ENCODE measurements at places on chromosomes 5 and 9.

- no peak for DNase-seq
These were observed 635.8 kb downstream of the PDE4D start for GRCh38 chr5:59257488-59258400.

DNA sequence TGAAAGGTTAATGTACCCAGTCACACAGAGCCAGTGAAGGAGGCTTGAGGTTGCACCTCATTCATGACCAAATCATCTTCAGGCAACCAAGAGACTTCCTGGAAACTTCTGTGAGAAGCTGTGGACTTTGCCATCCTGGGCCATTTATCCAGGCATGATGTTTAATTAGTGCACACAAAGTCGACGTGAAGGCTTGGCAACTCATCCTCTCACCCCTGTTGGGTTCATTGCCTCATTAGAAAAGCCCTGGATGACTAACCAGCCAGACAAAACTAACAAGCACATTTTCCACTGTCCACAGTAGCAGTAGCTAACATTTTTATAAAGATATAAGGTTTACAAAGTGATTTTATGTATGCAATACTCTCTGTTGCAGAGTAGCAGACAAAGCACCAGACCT lies 65.7 kb upstream of the ZNF462 start:
- DNase-seq: no peak

GRCh38 chr5:135696317-135696716 lies 117.5 kb upstream of the CXCL14 start:
- no peak for DNase-seq

DNA sequence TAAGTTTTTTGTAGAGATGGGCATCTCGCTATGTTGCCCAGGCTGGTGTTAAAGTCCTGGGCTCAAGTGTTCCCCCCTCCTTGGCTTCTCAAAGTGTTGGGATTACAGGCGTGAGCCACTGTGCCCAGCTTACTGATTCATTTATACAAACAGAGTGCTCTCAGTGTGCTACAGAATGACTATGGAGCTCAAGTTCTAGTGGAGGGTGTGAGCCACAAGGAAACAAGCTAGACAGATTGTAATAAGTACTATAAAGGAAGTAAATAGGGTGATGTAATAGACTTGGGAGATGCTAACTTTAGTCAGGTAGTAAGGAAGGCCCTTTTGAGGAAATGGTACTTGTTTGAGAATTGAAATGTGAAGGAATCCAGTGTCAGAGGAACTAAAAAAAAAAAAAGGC lies 1.7 kb upstream of the TMEM267 start:
- DNase-seq: peak; percentile 32

GRCh38 chr5:109546461-109546860 lies 136.7 kb upstream of the PJA2 start:
- no peak for DNase-seq

- no peak for DNase-seq
These were observed 70.0 kb downstream of the LMNB1 start for GRCh38 chr5:126846744-126847455.

DNA sequence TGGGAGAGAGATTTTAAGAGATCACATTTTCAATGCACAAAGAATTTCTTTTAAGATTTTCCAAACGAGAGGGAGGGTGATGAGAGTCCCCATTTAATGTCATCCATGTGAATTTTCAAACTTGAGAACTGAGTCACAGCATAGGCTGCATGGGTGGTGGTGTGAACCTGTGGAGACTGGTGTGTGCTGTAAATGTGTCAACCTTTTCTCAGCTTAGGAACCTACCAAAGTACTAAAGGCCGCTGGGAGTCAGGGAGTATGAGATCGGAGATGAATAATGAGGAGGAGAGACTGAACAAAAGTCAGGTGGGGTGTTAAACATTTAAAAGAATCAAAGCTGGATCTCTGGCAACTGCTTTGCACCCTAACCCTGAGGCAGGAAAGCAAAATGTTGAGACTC lies 7.5 kb downstream of the ALDH1A1 start:
- no peak for DNase-seq

- DNase-seq: no peak
These were observed 77.7 kb downstream of the FOXD1 start for GRCh38 chr5:73370640-73371583.

GRCh38 chr5:2906302-2907090 lies 155.0 kb upstream of the IRX2 start:
- DNase-seq: no peak

- DNase-seq: peak; percentile 99
These were observed 8.4 kb downstream of the RALGDS start for GRCh38 chr9:133112663-133113026.

DNA sequence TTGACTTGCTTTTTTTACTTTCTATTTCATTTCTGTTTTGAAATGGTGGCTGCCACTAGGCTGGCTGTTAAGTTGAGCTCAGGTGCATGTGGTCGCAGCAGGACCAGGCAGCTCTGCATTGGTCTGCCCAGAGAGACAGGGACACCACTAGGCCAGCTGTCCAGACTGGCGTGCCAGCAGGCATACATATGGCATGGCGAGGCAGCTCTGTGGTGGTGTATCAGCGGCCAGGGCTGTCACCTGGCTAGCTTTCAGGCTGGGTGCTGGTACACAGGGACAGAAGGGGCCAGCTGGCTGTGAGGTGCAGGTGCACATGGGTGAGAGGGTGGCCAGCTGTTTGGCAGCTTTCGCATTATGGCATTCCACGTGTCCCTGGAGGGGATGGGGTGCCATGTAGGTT lies 654.0 kb upstream of the ACO1 start:
- DNase-seq: no peak

- no peak for DNase-seq
These were observed 45.3 kb upstream of the PDZD2 start for GRCh38 chr5:31593665-31594064.

DNA sequence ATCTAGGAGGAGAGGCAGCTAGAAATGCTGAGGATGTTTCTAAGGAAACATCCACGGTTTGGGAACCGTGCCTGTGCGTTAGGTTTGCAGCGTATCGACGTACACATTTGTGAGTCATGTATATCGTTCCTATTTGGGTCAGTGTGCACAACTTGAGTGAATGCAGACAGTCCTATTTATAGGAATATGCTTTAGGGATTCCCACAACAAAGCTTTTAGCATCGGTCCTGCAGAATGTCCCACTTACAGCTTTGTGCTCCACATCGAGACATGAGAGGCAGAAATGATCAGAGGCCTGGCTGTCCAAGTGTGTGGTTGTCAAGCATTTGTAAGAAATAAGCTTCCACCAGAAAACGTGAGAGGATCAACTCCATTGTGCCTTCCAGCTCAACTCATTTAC lies 1282.7 kb upstream of the WWC1 start:
- no peak for DNase-seq

DNA sequence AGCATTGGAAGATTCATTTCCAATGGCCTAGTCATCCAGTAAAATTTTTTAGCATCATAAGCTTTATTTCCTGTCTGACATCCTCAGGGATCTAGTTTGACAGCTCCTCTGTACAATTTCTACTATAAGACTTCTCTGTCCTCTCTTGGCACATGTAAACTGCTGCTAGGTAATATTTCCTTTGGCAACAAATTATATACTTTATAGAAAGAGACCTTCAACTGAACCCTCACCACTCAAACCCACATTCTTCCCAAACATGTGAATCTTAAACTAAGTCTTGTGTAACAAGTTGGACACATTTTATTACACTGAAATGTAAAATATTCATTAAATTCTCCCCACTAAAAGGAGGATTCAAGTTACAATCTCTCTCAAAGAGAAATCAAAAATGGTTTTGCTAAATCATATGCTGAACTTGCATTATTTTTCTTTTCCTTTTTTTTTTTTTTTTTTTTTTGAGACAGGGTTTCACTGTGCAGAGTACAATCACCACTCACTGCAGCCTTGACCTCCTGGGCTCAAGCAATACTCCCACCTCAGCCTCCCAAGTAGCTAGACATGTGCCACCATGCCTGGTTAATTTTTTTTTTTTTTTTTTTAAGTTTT lies 36.9 kb downstream of the SCAI start:
- no peak for DNase-seq

- DNase-seq: no peak
These were observed 27.7 kb downstream of the CAMK4 start for GRCh38 chr5:111251921-111252320.

DNA sequence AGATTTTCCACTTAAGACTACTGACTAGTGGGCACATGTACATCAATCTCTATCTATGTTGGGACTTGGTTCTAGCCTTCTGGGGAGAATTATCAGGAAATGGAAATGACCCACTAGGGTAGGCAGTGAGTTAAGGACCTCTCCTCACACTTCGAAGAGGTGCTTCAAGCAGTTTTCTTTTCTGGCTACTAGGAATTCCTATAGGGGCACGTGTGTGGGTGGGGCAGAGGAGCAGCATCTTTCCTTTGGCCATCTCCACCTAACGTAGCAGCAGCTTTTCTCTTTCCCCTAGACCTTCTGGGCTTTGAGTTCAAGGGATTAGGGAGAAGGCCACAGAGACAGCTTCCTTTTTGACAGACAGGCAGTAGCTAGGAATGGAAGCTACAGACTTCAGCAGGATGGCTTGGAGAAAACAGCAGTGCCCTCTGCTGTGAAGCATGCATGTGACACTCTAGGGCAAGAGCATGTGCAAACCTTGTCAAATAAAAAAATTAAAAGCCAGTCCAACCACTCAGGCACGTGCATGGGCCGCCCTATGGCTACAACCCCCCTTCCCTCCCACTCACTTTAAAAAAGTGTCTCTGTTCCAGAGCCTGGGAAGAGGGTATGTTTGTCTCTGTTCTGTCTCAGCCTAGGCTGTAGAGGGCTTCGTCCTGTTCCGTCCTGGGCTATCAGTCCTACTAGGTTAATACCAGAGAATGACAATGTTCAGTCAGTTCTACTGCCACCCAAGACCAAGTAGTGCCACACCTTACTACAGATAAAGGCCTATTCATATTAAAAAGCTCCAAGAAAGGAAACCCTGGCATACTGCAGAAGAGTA lies 8.7 kb upstream of the GFRA3 start:
- peak; percentile 51 for DNase-seq

DNA sequence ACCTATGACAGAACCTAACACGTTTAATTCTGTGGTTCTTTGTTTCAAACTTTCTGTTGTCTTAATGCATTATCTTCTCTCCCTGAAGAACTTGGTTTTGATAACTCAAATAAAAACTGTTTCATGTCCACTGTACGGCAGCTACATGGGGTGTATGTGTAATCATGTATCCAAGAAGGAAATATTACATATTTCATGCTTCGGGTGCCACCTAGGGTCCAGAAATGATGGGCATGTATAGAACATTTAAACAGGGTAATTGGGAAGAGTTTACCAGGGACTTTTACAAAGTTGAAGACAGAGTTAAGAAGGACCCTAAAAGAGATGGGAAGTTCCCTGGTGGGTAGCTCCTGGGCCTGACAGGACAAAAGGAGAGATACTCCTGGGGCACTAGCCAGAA lies 291.3 kb downstream of the FBXL7 start:
- no peak for DNase-seq

GRCh38 chr5:169567079-169567478 lies 16.5 kb upstream of the SPDL1 start:
- peak; percentile 28 for DNase-seq

GRCh38 chr5:102758576-102758975 lies 3.5 kb downstream of the PAM start:
- DNase-seq: no peak

DNA sequence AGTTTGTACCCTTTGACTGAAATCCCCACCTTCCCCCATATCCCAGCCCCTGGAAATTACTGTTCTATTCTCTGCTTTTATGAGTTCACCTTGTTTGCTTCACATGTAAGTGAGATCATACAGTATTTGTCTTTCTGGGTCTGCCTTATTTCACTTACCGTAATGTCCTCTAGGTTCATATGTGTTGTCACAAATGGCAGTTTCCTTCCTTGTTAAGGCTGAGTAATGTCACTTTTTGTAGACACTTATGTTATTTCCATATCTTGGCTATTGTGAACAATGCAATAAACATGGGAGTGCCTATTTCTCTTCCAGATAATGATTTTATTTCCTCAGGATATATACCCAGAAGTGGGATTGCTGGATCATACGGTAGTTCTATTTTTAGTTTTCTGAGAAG lies 272.3 kb downstream of the MRPS30 start:
- no peak for DNase-seq

All from HL-60 (cell line).